ENCODE measurements at places on chromosomes 16 and 17.

- DNase-seq = no peak
Observed at GRCh38 chr17:20266806-20267458, 200.4 kb downstream of the LGALS9B start.

DNA sequence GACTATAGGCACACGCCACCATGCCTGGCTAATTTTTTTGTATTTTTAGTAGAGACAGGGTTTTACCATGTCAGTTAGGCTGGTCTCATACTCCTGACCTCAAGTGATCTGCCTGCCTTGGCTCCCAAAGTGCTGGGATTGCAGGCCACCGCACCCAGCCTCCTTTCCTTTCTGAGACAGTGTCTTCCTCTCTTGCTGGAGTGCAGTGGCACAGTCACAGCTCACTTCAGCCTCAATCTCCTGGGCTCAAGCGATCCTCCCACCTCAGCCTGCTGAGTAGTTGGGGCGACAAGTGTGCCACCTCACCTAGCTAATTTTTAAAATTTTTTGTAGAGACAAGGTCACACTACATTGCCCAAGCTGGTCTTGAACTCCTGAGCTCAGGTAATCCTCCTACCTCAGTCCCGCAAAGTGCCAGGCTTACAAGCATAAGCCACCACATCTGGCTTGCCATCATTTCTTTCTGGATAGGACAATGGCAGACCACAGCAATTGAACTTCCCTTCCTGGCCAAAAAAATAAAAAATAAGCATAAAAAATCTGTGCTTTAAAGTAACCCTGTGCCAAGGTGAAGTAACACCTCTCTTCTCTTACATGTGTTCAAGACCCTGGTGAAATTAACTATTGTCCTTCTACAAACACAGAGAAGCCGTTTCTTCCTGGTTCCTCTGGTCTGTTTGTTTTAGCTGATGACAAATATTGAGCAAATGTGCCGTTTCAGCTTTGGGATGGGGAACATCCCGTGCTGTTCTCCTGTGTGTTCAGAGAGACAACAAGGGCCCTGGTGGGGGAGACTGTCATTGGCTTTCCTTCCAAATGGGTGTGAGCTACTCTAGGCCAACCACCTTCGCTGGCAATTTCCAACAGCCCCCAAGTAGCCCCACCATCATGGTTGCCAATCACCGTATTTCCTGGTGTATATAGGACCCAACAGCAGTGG is 60.2 kb downstream of the EMP2 start:
- DNase-seq = no peak

GRCh38 chr16:86823888-86824671 is 245.7 kb downstream of the FOXL1 start:
- DNase-seq = no peak

DNA sequence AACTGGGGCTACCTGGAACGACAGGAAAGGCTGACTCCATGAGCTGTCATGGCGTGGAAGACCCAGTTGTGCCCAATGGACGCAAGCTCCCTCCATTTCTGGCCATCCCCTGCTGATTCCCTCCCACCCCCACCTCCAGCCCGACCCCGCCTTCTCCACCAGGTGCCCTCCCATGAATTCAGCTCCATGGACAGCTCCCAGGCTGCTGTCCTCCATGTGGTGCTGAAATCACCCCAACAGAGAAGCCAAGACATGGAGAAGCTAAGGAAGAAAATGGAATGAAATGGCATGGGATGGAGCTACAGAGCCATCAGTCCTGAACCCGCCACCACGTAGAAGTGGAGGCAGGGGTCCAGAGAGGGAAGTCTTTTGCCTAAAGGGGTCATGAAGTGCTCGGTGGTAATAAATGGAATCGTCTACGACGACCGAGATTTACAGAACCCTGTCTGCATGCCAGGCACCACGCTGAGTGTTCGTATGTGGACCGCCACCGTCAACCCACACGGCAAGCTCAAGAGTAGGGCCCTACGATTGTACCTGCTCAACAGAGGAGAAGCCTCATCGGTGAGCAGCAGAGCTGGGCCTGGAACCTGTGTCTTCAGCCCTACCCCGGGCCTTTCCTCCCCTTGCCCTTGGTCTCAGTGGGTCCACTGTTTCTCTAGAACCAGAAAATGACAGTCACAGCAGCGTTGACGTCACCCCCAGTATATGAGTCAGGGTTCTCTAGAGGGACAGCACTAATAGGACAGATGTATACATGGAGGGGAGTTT is 9.3 kb upstream of the ZC3H18 start:
- DNase-seq = no peak

DNA sequence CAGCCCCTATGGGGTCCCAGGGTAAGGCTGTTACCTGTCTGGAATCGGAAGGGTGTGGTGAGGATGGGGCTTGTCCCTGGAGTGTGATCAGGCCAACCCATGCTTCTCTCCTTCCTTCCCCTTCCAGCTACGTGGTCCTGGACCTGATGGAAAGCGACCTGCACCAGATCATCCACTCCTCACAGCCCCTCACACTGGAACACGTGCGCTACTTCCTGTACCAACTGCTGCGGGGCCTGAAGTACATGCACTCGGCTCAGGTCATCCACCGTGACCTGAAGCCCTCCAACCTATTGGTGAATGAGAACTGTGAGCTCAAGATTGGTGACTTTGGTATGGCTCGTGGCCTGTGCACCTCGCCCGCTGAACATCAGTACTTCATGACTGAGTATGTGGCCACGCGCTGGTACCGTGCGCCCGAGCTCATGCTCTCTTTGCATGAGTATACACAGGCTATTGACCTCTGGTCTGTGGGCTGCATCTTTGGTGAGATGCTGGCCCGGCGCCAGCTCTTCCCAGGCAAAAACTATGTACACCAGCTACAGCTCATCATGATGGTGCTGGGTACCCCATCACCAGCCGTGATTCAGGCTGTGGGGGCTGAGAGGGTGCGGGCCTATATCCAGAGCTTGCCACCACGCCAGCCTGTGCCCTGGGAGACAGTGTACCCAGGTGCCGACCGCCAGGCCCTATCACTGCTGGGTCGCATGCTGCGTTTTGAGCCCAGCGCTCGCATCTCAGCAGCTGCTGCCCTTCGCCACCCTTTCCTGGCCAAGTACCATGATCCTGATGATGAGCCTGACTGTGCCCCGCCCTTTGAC is 2.4 kb downstream of the MAPK7 start:
- no peak for DNase-seq

- DNase-seq = no peak
Observed at GRCh38 chr16:66346221-66346620, 20.3 kb upstream of the CDH5 start.

GRCh38 chr17:49227436-49228261 is 2.9 kb downstream of the PHOSPHO1 start:
- DNase-seq = peak; percentile 73

GRCh38 chr17:77451245-77451893 is 310.6 kb downstream of the SEC14L1 start:
- no peak for DNase-seq

DNA sequence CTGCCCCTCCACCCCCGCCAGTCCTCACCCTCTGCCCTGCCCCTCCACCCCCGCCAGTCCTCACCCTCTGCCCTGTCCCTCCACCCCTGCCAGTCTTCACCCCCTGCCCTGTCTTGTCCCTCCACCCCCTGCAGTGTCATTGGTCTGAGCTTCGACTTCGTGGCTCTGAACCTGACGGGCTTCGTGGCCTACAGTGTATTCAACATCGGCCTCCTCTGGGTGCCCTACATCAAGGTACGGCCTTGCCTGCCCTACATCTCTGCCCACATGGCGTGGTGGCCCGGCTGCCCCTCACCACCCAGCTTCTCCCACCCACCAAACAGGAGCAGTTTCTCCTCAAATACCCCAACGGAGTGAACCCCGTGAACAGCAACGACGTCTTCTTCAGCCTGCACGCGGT is 12.0 kb downstream of the TAX1BP3 start:
- no peak for DNase-seq

DNA sequence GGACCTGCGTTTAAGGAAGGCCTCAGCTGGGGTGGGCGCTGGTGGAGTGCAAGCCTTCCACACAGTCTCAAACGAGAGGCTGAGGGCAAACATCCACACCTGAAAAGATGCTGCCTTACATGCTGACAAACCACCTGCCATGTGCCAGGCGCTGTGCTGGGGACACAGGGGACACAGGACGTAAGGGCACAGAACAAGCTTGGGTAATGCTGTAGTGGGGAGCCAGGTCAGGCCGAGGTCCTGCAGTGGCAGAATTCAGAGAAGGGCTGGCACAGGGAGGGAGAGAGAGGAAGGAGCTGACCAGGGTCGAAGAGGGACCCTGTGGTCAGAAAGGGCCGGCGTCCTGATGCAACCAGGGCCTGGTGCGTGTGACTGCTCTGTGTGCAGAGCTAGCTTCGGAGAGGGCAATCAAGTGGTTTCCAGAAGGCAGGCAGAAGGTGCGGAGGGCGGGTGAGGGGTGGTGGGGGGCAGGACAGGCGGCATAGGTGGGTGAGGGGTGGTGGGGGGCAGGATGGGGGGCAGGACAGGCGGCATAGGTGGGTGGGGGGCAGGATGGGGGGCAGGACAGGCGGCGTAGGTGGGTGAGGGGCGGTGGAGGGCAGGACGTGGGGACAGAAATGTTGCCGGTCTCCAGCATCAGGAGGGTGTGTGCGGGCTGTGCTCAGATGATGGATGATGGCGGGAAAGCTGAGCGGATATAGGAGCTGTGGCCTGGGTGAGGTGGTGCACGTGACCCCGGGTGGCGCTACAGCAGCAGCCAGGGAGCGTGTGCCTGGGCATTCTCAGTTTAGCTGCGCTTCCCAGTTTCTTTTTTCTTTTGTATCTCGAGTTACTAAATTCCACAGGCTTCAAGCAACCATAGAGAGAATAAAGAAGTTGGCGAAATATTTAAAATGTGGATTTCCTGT is 18.8 kb downstream of the TELO2 start:
- DNase-seq = no peak

- no peak for DNase-seq
Observed at GRCh38 chr17:18257268-18257981, 1.1 kb downstream of the FLII start.

GRCh38 chr17:15321556-15322251 is 19.7 kb downstream of the TEKT3 start:
- no peak for DNase-seq

DNA sequence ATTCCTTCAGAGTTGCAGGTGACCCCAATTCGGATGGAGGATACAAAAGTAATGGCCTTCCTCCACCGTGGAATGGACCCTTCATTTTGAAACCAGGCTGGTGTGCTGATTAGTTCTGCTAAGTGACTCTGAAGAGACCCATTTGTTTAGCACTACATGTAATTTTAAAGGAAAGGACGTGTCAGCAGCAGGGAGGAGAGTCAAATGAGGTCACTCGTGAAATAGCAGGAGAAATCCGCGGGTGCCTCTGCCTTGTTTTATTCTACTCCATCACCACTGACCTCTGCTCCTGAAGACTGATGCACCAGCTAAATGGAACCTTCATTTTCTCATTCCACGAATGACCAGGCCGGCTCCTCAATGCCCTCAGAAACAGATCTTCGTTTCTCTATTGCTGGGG is 589.2 kb downstream of the CDH11 start:
- no peak for DNase-seq
